ENCODE measurements at places on chromosomes 5 and 9.

- no peak for DNase-seq
These were observed 819.9 kb upstream of the GRAMD2B start for GRCh38 chr5:125603321-125603720.

DNA sequence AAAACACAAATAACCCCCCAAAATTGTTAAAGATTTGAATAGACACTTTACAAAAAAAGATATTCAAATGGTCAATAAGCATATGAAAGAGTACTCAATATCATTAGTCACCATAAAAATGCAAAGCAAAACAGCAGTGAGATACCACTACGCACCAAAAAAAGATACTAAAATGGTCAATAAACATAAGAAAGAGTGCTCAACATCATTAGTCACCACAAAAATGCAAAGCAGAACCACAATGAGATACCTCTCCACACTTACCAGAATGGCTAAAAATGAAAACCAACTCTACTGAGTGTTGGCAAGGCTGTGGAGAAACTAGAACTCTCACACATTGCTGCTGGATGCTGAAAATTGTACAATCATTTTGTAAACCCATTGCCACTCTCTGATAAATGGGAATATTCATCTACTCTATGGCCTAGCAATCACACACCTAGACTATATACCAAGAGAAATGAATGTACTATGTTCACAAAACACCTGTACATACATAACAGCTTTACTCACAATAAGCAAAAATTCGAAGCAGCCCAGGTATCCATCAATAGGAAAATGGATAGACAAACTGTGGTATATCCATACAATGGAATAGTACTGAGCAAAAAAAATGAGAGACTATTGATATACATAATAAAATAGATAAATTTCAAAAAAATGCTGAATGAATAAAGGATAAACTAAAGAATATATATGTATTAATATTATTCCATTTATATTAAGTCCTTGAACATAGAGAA is 205.0 kb upstream of the DAPK1 start:
- DNase-seq, result no peak

DNA sequence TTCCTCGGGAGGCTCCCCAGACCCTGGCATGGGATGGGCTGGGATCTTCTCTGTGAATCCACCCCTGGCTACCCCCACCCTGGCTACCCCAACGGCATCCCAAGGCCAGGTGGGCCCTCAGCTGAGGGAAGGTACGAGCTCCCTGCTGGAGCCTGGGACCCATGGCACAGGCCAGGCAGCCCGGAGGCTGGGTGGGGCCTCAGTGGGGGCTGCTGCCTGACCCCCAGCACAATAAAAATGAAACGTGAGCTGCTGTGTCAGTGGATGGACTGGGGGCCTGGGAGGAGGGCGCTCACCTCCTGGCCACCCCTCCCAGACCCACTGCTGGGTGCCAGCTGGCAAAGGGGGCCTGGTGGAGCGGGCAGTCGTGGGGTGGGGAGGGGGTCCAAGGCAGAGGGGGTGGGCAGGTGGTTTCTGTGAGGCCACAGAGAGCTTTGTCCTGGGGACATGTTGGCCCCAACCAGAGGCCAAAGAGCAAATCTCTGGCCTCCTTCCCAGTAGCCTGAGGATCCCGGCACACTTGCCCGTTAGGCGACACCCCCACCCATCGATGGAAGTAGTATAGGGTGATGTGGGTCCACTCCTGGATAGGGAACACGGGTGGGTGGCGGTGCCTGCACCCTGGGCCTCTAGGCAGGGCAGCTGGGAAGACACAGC is 9.8 kb downstream of the EGFL7 start:
- DNase-seq, result no peak

GRCh38 chr5:32231929-32232328 is 57.8 kb upstream of the GOLPH3 start:
- DNase-seq, result no peak

GRCh38 chr9:92247296-92247695 is 46.2 kb downstream of the IARS1 start:
- no peak for DNase-seq

- DNase-seq, result no peak
These were observed 591.5 kb downstream of the RAB3C start for GRCh38 chr5:59174248-59174844.

DNA sequence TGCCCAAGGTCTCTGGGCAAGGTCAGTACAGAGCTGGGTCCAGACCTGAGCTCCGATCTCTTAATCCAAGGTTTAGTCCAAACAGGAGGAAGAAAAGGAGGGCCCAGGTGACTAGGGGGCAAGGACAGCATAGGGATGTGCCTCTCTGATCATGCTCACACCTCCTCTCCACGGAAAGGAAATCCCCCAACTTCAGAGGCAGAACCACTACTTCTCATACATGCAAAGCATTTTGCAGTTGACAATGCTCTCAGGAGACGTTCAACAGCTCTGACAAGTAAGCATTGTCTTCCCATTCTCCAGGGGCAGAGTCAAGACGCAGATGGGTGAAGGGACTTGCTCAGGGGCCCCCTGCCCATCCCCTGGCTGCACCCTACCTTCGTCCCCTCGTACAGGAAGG is 8.7 kb upstream of the CORO2A start:
- DNase-seq, result no peak

GRCh38 chr5:113152380-113152740 is 175.8 kb downstream of the DCP2 start:
- no peak for DNase-seq

DNA sequence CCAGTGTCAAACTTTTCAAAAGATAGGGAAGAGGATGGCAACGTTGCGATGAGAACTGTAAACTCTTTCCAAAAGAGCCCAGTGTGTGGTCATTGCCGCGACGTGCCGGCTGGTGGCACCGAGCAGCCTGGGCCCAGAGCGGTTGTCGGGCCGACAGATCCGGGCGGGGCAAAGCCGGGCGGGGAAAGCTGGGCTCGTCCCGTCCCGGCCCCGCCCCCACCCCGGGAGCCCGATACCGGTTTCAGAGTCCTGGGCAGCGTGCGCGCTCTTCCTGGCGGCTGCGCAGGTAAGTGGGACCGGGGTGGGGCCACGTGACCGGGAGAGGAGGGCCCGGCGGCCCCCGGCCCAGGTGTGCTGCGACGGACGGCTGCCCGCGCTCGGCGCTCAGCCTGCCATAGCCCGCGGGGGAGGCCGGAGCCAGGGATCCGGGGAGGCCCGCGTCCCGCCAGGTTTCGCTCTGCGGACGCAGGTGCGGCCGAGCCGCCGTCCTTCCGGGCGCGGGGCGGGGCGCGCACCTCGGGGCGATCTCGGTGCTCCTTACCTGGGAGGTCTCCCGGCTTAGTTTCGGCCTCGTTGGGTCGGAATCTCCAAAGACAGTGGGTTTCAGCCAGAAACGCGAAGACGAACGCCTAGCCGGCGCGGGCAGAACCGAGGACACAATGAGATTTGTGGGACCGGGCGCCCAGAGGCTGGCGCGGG is at the start of gene MARVELD2:
TSS of gene MARVELD2 (plus strand) at position 232 of the 699 bp plus-strand sequence. CDS start 4,270 bp downstream, outside the sequence.
- DNase-seq, result no peak

- no peak for DNase-seq
These were observed 20.5 kb upstream of the FER start for GRCh38 chr5:108727236-108727650.

All from activated CD8-positive, alpha-beta memory T cell treated with anti-CD3 and anti-CD28 coated beads for 1 hour (primary cell).